ENCODE measurements at places on chromosomes 13 and 19.

GRCh38 chr19:43498233-43498842 is 6.2 kb downstream of the PHLDB3 start:
- DNase-seq = no peak

- no peak for DNase-seq
Measured at GRCh38 chr13:113224486-113224885, 15.1 kb downstream of the CUL4A start.

DNA sequence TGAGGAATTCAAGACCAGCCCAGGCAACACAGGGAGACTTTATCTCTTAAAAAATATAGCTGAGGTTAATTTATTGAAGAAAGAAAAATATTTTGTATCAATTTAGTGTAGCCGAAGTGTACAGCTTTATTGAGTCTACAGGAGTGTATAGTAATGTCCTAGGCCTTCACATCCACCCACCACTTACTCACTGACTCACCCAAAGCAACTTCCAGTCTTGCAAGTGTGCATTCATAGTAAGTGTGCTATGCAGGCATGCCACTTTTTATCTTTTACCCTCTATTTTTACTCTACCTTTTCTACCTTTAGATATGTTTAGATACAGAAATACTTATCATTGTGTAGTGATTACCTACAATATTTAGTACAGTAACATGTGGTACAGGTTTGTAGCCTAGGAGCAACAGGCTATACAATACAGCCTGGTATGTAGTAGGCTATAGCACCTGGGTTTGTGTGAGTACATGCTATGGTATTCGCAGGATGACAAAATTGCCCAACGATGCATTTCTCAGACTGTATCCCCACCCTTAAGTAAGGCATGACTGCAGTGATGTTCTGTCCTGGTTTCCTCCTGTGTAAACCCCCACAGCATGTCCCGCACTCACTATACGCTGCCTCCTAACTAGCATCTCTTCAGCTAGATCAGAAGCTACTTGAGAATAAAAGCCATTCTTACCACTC is 15.3 kb upstream of the ATP12A start:
- peak; percentile 94 for DNase-seq

DNA sequence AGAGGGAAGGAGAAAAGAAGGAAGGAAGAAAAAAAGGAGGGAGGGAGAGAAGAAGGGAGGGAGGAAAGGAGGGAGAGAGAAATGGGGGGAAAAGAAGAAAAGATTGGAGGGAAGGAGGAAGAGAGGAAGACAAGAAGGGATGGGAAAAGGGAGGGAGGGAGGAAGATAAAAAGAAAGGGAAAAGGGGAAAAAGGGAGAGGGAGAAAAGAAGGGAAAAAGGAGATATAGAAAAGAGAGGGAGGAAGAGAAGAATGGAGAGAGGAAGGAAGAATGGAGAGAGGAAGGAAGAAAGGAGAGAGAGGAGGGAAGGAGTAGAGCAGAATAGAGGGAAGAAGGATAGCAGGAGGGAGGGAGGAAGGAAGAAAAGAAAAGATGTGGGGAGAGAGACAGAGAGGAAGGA is 334.6 kb downstream of the TSHZ3 start:
- no peak for DNase-seq

DNA sequence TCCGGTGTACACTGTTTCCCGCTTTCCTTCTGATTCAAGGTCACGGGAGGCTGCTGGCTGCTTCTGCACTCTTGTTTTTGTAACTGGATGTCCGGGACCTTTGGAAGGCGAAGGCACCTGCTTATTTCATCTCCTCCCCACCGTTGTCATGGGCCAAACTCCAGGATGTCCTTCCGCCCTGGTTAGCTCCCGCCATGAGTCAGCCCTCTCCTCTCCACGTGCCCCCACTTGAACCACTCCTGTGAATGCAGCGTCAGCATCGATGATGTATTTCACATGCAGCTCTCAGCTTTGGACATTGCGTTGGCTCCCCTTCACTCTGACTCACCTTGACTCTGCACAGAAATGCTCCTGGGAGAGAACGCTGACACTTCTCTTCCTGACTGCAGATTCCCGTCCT is 5.5 kb upstream of the GALP start:
- DNase-seq = peak; percentile 96

- DNase-seq = peak; percentile 94
Measured at GRCh38 chr19:51127755-51128154, 3.0 kb downstream of the SIGLEC9 start.

DNA sequence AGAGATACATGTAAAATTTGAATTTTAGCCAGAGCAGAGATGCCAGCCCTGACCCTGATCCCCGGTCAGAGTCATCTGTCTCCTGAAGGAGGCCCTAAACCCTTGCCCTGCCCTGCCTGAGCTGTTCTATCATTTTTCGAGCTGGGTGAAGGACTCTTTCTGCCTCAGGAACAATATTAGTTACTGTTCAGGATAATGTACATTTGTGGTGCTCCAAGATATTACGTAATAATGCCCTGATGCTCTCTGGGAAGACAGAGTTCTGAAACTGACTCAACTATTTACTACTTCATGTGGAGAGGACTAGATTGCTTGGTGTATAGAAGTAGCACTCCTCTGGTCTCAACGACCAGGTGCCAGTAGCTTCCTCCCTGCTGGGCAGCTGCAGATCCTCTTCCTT is 37.9 kb upstream of the UBL3 start:
- DNase-seq = no peak

DNA sequence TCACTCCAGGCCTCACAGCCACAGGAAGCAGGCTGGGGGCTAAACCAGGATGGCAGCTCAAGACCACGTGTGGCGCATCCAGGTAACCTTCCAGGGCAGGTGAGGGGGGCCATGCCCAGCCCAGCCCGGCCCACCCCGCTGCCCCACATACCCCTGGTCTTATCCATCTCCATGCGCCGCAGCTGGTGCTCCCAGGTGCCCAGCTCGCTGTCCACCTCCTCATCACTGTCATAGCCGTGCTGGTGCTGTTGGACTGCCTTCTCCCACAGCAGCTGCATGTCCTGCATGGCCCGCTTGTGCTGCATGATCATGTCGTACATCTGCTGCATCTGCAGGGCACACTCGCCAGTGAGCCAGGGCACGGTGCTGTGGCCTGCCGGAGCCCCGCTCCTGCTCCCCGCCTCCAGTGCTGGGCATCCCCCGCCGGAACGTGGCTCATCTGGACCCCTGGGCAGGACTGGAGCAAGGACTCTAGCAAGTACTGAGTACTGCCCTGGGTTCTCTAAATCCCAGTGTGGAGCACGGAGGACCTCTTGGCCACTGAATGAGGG is 6.0 kb upstream of the TM6SF2 start:
- DNase-seq = no peak

DNA sequence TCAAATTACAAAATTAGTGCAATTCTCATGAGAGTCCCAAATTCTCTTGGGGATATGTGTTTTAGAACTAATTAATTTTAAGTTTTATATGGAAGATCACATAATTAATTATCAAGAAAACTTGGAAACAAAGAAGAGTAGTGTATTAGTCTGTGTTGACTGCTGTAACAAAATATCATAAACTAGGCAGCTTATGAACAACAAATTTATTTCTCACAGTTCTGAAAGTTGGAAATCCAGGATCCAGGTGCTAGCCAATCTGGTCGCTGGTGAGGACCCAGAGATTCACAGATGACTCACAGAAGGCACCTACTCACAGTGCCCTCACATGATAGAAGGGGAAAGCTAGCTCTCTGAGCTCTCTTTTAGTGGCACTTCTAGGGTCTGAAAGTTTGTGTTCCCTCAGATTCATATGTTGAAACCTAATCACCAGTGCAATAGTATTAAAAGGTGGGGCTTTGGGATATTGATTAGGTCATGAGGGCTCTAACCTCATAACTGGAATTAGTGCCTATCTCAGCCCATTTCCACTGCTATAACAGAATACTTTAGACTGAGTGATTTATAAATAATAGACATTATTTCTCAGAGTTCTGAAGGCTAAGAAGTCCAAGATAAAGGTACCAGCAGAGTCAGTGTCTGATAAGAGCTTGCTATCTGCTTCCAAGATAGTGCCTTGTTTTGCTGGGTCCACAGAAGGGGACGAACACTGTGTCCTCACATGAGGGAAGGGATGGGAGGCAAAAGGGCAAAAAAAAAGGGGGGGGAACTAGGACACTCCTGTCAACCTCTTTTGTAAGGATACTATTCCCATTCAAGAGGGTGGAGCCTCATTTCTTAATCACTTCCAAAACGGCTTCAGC is 1.5 kb upstream of the ARGLU1 start:
- DNase-seq = peak; percentile 22

- peak; percentile 80 for DNase-seq
Measured at GRCh38 chr19:18496167-18496979, 25.5 kb downstream of the ELL start.

GRCh38 chr19:47107202-47107952 is 6.2 kb downstream of the ZC3H4 start:
- peak; percentile 30 for DNase-seq

DNA sequence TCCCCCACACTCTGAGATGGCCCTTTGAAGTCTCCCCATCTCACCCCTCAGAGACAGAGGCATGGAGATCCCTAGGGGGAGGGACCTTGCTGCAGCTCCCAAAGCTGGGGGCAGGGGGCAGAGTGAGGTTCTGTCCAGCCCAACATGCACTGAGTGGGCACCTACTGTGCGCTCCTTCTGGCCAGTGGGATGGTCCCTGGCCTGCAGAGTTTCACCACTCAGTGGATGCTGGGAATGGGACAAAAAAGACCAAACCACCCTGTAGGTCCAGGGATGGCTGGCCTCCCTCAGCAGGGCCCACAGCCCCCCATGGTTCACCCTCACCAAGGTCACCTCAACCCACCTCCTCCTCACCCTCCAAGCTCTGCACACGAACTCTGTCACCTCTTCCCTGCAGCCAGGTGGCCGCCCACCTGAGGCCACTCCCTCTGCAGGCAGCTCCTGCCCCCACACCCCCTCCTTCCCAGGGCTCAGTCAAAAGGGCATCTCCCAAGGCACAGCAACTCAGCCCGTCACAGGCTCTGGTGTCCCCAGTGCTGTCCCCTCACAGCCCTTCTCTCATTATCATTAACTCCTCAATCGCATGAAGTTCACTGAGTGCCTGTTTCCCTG is 16.1 kb downstream of the CEACAM21 start:
- DNase-seq = no peak

- DNase-seq = no peak
Measured at GRCh38 chr19:27780367-27781075, 1432.4 kb downstream of the UQCRFS1 start.

DNA sequence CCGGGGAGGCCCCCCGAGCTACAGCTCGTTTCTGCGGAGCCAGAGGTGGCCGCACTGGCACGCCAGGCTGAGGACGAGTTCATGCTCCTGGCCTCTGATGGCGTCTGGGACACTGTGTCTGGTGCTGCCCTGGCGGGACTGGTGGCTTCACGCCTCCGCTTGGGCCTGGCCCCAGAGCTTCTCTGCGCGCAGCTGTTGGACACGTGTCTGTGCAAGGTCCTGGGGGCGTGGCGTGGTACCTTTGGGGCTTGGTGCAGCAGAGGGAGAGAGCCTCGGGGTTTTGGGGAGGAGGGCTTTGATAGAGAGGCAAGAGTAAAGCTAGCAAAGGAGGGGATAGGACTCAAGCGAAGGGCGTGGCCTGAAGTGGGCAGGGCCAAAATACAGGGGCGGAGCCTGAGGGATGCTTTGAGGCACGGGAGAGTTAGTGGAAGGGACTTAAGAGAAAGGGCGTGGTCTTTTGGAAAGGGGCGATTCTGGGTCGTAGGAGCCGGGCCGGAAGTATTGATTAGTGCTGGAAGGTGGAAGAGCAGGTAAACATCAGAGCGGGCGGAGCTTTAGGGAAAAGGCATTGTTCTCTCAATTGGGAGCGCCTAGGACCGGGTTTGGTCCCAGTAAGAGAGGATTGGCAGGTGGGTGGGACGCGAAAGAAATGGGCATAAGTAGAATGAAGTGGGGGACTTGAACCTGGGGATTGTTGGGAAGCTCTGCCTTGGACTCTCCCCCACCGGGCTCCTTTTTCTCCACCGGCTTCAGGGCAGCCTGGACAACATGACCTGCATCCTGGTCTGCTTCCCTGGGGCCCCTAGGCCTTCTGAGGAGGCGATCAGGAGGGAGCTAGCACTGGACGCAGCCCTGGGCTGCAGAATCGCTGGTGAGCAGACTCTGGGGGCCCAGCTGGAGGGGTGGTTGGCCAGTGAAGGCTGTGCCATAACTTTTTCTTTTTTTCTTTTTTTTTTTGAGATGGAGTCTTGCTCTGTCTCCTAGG is 1.2 kb downstream of the PPM1N start:
- DNase-seq = no peak

- no peak for DNase-seq
Measured at GRCh38 chr13:23098161-23098907, 82.4 kb upstream of the SGCG start.

DNA sequence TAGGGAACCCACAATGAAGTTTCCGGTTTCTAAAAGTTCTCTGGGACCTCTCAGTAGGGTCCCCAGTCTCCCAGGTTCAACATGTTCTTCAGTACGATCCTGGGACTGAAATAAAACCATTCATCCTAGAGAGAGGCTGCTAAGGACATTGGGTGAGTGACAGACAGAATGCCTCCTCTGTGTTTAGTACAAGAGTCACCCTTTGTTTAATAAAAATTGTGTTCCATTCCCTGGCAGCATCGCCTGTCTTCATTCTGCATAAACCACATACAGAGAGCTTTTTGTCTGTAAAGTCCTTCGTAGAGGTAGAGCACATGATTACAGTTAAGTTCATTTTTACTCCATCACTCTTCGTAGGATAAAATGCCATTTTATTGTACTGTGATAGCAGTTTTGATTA is 95.3 kb upstream of the GPR12 start:
- no peak for DNase-seq

GRCh38 chr19:17720440-17720839 is 1.2 kb downstream of the MAP1S start:
- no peak for DNase-seq

DNA sequence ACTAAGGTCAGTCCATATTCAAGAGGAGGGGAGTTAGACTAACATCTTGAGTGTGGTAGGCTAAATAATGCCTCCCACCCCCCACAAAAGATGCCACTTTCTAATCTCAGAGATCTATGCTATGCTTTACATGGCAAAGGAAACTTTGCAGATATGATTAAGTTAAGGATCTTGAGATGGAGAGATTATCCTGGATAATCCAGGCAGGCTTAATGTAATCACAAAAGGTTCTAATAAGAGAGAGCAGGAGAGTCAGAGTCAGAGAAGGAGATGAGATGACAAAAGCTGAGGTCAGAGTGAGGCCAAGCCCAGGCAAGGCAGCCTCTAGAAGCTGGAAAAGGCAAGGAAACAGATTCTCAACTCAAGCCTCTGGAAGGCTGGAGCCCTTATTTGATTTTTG is 1011.6 kb downstream of the PCDH9 start:
- DNase-seq = no peak

DNA sequence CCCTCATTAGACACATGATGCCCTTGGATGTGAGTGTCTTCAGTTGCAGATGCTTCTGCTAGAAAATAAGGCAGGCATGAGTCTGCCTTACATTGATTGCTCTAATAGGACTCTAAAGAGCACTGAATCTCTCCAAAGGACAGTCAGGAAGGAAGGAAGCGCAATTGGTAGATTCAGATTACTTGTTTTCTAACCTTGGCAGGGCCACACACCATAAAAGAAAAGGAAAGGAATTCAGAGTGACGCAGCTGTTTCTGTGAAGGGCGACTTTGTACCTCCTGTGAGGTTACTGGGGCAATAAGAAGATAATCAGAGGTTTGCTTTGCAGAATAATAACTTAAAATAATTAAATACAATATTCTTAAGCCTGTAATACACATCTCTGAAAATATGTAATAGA is 48.0 kb downstream of the FRY start:
- no peak for DNase-seq

- DNase-seq = no peak
Measured at GRCh38 chr19:30887042-30887441, 462.2 kb downstream of the TSHZ3 start.

GRCh38 chr13:38385153-38385891 is 35.7 kb downstream of the UFM1 start:
- DNase-seq = no peak

Measured in HT1080 (cell line).